PC-9 (cell line): ENCODE measurements at places on chromosomes 3 and 15.

DNA sequence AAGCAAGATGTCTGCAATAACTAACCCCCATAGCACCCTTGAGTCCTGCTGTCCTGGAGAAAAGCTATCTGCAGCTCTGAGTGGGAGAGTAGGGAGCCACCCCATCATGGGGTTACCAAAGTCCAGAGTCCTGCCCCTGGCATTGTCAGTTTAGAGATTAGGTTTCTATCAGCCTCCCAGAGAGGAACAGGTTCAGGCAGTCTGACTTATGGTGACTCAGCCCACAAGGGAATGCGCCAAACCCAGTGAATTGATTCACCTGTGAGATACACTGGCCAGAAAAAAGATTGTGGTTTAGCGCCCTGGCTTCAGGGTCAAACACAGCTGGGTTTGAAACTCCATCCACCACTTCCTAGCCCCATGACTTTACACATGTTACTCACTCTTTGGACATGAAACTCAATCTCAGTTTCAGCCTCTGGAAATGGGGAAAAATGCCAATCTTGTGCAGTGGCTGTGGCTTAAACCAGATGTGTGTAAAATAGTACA, 263.6 kb upstream of the HES1 start:
- no peak overlapping the region; the same call in 1 of the 2 replicates for H3K4me3 ChIP-seq
- H3K27me3 ChIP-seq, result no peaks in the 10 kb centered on the region
- H3K27ac ChIP-seq, result peak overlapping the region; percentile 94
- peaks cover 83% of the 10 kb centered on the region for H3K4me1 ChIP-seq

- H3K4me3 ChIP-seq, result no peak overlapping the region
These were observed 9.5 kb upstream of the KNSTRN start for GRCh38 chr15:40372981-40373380.

- no peak for DNase-seq
- H3K27me3 ChIP-seq, result peaks cover 9% of the 10 kb centered on the region
- no peaks in the 10 kb centered on the region for H3K36me3 ChIP-seq
- H3K4me3 ChIP-seq, result no peak overlapping the region
- no peak overlapping the region for H3K27ac ChIP-seq
These were observed 356.7 kb upstream of the UMPS start for GRCh38 chr3:124373524-124373923.

- no peaks in the 10 kb centered on the region for H3K4me1 ChIP-seq
- no peaks in the 10 kb centered on the region for H3K36me3 ChIP-seq
- no peaks in the 10 kb centered on the region for H3K27me3 ChIP-seq
- no peak for DNase-seq
- no peak overlapping the region for H3K27ac ChIP-seq
- no peak overlapping the region for H3K4me3 ChIP-seq
These were observed 132.1 kb downstream of the IL1RAP start for GRCh38 chr3:190645932-190646460.

- H3K27me3 ChIP-seq, result no peaks in the 10 kb centered on the region
- no peaks in the 10 kb centered on the region for H3K36me3 ChIP-seq
- H3K4me1 ChIP-seq, result 0 out of 2 replicates have a peak, but pooled peaks cover 9% of the 10 kb centered on the region
- no peak overlapping the region for H3K27ac ChIP-seq
These were observed 4.8 kb downstream of the CLN6 start for GRCh38 chr15:68224546-68225250.

- H3K36me3 ChIP-seq, result no peaks in the 10 kb centered on the region
- no peak overlapping the region for H3K4me3 ChIP-seq
- H3K27me3 ChIP-seq, result no peaks in the 10 kb centered on the region
- no peak for DNase-seq
- H3K27ac ChIP-seq, result no peak overlapping the region
These were observed 101.6 kb downstream of the RPL22L1 start for GRCh38 chr3:170768334-170768801.

- H3K27me3 ChIP-seq, result no peaks in the 10 kb centered on the region
- H3K4me1 ChIP-seq, result peaks cover 39% of the 10 kb centered on the region
- H3K4me3 ChIP-seq, result peak overlapping the region; percentile 93
- 0 out of 2 replicates have a peak, but pooled peaks cover 6% of the 10 kb centered on the region for H3K36me3 ChIP-seq
- DNase-seq, result peak; percentile 62
These were observed 639 bp downstream of the MKRN3 start for GRCh38 chr15:23566071-23566554.

GRCh38 chr3:147422196-147422595, 13.0 kb downstream of the ZIC1 start:
- no peaks in the 10 kb centered on the region for H3K27me3 ChIP-seq
- DNase-seq, result no peak
- H3K4me3 ChIP-seq, result no peak overlapping the region
- H3K36me3 ChIP-seq, result no peaks in the 10 kb centered on the region

- no peak overlapping the region for H3K4me3 ChIP-seq
- H3K27ac ChIP-seq, result no peak overlapping the region
- no peaks in the 10 kb centered on the region for H3K27me3 ChIP-seq
- no peaks in the 10 kb centered on the region for H3K36me3 ChIP-seq
These were observed 8.9 kb downstream of the PEAK1 start for GRCh38 chr15:77410701-77411618.

DNA sequence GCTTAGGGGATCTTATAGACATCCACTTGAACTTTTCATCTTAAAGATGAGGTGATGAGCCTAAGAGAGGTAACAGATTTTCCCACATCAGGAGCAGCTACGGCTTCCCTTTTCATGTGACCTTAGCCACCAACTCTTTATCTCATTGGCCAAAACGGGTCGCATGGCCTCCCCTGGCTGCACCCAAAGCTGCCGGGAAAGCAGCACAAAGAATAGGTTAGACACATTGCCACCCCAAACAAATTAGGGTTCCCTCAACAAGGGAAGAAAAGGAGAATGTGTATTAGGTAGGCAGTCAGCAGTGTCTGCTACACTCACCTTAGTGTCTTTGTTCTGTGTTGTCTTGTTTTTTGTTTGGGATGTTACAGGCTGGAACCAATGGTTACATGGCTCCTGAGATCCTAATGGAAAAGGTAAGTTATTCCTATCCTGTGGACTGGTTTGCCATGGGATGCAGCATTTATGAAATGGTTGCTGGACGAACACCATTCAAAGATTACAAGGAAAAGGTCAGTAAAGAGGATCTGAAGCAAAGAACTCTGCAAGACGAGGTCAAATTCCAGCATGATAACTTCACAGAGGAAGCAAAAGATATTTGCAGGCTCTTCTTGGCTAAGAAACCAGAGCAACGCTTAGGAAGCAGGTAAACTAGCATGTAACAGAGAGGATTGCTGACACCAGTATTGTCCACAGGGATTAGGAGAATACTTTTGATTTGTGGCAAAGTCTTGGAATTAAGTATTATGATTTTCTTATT, 44.2 kb downstream of the GRK7 start:
- no peak overlapping the region for H3K4me3 ChIP-seq
- H3K27ac ChIP-seq, result no peak overlapping the region
- H3K4me1 ChIP-seq, result no peaks in the 10 kb centered on the region
- no peak for DNase-seq
- no peaks in the 10 kb centered on the region for H3K27me3 ChIP-seq

DNA sequence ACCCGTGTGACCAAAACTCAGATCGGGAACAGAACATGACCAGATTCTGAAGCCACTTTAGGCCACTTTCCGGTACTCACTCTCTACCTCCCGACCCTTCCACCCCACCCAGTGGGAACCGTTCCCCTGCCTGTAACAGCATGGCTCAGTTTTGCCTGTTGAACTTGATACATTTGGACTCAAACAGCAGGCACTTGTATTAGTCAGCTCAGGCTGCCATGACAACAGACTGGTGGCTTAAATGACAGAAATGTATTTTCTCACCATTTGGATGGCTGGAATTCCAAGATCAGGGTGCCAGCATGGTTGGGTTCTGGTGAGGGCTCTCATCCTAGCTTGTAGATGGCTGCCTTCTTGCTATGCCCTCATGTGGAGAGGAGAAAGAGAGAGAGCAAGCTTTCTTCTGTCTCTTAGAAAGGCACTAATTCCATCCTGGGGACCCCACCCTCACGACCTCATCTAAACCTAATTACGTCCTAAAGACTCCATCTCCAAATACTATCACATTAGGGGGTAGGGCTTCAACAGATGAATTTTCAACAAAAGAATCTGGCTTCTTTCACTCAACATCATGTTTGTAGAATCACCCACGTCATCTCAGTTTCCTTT, 9.3 kb upstream of the SSUH2 start:
- no peak overlapping the region for H3K27ac ChIP-seq
- peaks cover 17% of the 10 kb centered on the region for H3K4me1 ChIP-seq
- no peaks in the 10 kb centered on the region for H3K27me3 ChIP-seq
- DNase-seq, result no peak
- H3K36me3 ChIP-seq, result no peaks in the 10 kb centered on the region

DNA sequence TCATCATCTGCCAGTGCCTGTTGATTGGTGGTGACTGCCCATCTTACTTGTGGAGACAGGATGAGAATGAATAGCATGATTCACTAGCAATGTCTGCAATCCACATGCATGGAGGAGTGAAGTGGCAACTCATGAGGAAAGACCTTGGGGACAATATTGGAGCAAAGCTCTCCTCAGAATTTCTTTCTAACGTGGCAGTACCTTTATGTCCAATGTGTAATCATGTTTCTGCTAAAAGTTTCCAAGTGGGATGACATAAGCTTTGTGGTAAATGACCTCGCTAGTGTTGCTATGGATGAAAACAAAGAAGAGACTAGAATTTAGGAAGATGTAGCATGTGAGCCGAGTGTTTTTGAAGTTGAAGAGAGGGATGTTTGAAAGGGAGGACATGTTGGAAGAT, 117.8 kb downstream of the CPNE4 start:
- DNase-seq, result no peak
- no peak overlapping the region for H3K4me3 ChIP-seq
- H3K27ac ChIP-seq, result no peak overlapping the region
- no peaks in the 10 kb centered on the region for H3K4me1 ChIP-seq

DNA sequence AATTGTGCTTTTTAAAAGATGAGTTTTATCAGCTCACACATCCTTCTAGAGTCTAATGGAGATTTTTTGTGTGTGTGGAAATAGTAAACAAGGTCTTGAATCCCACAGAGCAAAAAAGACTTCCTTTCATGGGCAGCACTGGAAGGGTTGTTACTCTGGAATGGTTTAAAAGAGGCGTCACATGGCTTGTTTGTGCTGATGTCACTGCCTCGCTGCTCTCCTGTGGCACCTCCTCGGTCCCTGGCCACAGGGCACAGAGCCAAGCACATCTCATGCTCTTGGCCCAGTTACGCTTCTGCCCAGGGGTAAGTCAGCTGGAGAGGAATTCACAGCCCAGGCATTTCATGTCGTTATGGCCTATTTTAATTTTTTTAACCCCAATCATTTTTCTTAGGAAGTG, 53.2 kb downstream of the PGPEP1L start:
- no peak for DNase-seq
- no peak overlapping the region for H3K27ac ChIP-seq
- H3K36me3 ChIP-seq, result no peaks in the 10 kb centered on the region
- no peaks in the 10 kb centered on the region for H3K4me1 ChIP-seq
- H3K27me3 ChIP-seq, result no peaks in the 10 kb centered on the region

- no peak overlapping the region for H3K27ac ChIP-seq
- no peaks in the 10 kb centered on the region for H3K27me3 ChIP-seq
- no peaks in the 10 kb centered on the region for H3K36me3 ChIP-seq
- H3K4me3 ChIP-seq, result no peak overlapping the region
These were observed 10.5 kb upstream of the PDZRN3 start for GRCh38 chr3:73635254-73635653.

- no peak overlapping the region for H3K4me3 ChIP-seq
- no peak overlapping the region for H3K27ac ChIP-seq
- peaks cover 8% of the 10 kb centered on the region for H3K4me1 ChIP-seq
- no peaks in the 10 kb centered on the region for H3K27me3 ChIP-seq
- no peaks in the 10 kb centered on the region for H3K36me3 ChIP-seq
These were observed 33.3 kb upstream of the XCR1 start for GRCh38 chr3:46060551-46060950.

DNA sequence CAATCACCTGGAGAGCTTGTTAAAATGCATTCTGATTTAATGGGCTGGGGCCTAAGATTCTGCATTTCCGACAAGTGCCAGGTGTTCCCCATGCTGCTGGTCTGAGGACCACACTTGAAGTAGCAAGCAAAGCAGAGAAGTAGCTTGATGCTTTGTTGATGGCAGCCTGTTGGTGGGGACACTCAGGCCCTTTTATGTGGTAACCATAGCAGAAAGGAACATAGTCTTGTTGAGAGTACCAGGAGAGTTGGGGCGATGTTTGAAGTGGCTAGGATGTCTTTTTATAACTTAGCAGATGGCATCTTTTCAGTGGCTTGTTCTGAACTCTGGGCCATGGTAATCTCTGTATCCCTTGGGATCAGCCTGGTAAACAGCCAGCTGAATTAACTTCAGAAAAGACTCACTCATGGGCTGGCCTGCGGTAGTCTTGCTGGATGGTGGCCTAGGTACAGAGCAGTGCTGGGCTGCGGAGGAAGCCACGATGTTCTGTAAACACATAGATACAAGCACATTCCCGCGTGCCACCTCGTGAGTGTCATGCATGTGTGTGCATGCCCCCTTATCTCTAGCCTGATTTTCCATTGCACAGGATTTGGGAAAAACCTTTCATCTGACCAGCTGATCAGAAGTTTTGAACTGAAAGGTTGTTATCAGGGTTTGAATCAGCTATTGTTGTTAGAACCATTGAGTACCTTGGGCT, 292.4 kb upstream of the LRRFIP2 start:
- DNase-seq, result no peak
- no peak overlapping the region for H3K4me3 ChIP-seq
- H3K36me3 ChIP-seq, result no peaks in the 10 kb centered on the region
- H3K4me1 ChIP-seq, result no peaks in the 10 kb centered on the region
- no peak overlapping the region for H3K27ac ChIP-seq
- H3K27me3 ChIP-seq, result peaks cover 60% of the 10 kb centered on the region

DNA sequence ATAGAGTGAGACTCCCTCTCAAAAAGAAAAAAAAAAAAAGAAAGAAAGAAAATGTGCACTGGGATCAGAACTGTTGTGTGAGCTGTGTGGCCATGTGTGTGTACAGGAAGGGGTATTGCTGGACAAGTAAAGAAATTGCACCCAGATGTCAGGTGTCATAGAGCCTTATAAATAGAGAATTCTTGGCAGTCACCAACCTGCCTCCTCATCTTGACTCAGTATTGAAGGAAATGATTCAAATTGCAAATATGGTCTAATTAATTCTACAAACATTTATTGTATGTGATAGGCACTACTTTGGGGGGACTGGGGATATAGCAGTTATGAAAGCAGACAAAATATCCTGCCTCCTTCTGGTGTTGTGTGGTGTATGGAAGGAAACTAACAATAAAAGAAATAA, 243.8 kb upstream of the TTC14 start:
- H3K4me1 ChIP-seq, result no peaks in the 10 kb centered on the region
- no peak for DNase-seq
- no peak overlapping the region for H3K27ac ChIP-seq
- no peaks in the 10 kb centered on the region for H3K36me3 ChIP-seq

GRCh38 chr3:124582621-124583395, 147.4 kb upstream of the UMPS start:
- no peak overlapping the region for H3K4me3 ChIP-seq
- H3K27ac ChIP-seq, result no peak overlapping the region
- no peak for DNase-seq

DNA sequence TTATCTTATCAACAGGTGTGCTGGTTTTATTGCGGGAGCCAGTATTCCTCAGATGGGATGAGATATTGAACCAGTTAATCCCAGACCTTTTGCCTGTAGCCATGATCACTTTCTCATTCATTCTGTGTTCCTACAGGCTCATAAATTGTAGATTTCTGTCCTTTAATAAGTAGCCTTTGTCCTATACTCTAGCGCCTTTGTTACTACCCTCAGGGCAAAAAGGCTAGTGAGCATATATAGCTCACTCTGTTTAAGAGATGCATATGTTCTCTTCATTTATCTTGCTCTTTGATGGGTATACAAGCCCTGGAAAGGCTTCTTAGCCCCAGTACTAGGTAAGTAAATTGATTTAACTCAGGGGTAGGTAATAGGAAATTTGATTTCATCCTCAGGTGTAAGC, 95.1 kb downstream of the OXSM start:
- H3K4me3 ChIP-seq, result no peak overlapping the region
- no peaks in the 10 kb centered on the region for H3K36me3 ChIP-seq
- H3K4me1 ChIP-seq, result no peaks in the 10 kb centered on the region
- H3K27me3 ChIP-seq, result no peaks in the 10 kb centered on the region
